ENCODE measurements at places on chromosomes 5 and 9.

- DNase-seq, result no peak
Measured at GRCh38 chr5:112183874-112184273, 235.2 kb downstream of the EPB41L4A start.

GRCh38 chr9:98907055-98907454, 36.7 kb upstream of the COL15A1 start:
- no peak for DNase-seq

GRCh38 chr5:163303718-163304117, 133.7 kb upstream of the CCNG1 start:
- DNase-seq, result no peak

- DNase-seq, result no peak
Measured at GRCh38 chr9:130680836-130681768, 12.5 kb upstream of the EXOSC2 start.

- no peak for DNase-seq
Measured at GRCh38 chr9:13239660-13240059, 39.8 kb downstream of the MPDZ start.

- DNase-seq, result peak; percentile 8
Measured at GRCh38 chr5:58133631-58134296, 326.1 kb downstream of the PLK2 start.

DNA sequence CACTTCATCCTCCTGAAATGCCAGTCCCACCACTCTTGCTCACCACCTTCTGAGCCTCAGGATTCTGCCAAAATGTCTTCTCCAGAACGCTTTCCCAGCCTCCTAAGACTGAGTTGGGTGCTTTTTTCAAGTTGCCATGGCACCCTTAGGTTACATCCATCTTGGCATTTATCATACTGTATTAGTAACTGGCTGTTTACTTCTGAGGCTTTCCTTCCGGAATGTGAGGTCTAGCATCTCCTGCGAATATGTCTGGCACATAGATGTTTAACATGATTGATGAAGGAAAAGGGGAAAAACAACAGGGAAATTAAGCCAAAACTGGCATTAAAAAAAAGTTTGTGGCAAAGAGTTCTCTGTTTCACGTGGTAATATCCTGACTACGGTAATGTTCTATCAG, 24.9 kb downstream of the RNF130 start:
- no peak for DNase-seq

- no peak for DNase-seq
Measured at GRCh38 chr5:126335886-126336285, 87.3 kb upstream of the GRAMD2B start.

DNA sequence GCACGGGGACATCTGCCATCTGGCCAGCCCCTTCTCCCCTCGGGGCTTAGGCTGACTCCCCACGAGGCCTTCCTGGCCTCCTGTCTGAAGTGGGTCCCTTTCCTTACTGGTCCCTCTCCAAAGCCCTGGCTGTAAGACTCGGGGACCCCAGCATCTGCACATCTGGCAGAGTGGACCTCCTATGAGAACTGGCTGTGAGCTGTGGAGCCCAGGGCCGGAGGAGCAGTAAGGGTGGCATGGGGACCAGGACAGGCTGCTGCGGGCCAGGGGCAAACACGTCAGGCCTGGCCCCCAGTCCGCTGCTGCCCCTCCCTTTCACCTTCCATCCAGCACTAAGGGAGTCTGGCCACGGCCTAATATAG, 33.8 kb downstream of the EXOC3 start:
- DNase-seq, result no peak

GRCh38 chr9:109026306-109026705, 13.0 kb upstream of the CTNNAL1 start:
- no peak for DNase-seq

GRCh38 chr9:129595903-129596540, 24.9 kb downstream of the C9orf50 start:
- DNase-seq, result no peak

- no peak for DNase-seq
Measured at GRCh38 chr9:136105398-136106135, 10.5 kb upstream of the NACC2 start.

DNA sequence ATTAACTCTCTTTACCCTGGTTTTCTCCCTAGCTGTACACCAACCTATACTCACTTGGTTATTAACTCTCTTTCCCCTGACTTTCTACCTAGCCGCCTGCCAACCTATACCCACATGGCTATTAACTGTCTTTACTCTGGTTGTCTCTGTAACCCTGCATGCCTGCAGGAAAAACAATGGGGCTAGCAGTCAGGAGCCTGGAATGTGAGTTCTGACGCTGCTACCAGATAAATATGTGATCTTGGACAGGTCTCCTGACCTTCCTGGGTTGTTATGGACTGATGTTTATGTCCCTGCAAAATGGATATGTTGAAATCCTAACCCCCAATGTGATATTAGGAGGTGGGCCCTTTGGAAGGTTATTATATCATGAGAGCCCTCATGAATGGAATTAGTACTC, 119.2 kb downstream of the SMARCA2 start:
- no peak for DNase-seq

DNA sequence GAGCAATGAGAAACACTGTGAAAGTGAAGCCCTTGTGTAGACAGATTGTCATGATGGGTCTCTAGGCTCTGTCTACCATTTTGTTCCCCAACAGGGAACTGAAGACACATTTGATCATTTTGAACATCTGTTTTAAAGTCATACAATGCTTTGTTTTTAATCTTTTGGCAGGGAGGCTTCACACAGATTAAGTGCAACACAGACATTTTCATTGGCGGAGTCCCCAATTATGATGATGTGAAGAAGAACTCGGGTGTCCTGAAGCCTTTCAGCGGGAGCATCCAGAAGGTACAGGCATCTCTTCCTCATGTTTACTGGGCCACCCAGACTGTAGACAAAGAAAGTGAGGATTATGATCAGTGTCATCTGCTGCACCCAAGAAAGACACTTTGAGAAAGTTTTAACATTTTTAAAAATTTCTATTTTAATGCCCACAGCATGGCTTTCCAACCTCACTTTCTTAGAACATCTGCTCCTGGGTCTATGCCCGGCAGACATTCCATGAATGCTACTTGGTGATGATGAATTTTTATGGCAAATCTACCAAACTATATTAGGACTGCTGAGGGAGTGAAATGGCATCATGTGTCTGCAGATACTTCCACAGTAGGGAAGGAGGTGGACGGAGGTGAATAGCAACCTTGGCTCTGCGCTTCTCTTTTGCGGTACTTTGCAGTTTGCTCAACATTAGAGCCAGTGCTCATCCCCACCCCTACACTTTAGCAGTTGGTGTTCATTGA, 121.3 kb downstream of the LIFR start:
- DNase-seq, result no peak

GRCh38 chr5:156497804-156498208, 170.8 kb downstream of the SGCD start:
- DNase-seq, result no peak

- no peak for DNase-seq
Measured at GRCh38 chr5:983568-983967, 25.0 kb upstream of the NKD2 start.

DNA sequence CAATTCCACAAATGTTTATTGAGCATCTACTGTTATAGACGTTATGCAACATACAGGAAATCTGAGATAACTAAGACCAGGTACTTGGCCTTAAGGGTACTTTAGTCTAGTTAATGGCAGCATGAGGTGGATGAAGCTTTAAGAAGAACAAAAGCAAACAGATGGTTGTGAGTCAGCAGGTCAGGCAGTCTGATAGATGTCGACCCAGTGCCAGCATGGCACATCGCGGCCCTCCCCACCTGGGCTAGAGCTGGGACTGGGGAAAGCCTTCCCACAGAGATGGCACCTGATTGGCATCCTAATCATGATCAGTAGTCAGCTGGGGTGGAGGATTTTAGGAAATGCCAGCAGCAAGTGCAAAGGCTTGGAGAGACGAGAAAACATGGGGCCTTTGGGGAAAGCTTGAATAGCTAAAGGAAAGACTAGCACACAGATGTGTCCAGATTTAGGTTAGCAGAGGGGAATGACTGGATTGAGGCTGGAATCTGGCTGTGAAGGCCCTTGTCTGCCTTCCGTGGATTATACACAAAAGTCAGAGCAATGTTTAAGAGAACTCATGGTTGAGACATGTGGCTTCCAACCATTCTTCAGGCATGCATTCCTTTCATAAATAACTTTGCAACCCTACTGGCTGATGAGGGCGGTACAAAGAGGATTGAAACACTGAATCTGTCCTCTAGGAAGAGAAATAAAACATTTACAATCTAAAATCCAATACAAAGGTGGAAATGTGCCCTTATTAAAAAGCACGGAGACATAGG, 395.4 kb upstream of the WWC1 start:
- DNase-seq, result no peak

- DNase-seq, result no peak
Measured at GRCh38 chr9:127509261-127509954, 58.1 kb downstream of the LRSAM1 start.

DNA sequence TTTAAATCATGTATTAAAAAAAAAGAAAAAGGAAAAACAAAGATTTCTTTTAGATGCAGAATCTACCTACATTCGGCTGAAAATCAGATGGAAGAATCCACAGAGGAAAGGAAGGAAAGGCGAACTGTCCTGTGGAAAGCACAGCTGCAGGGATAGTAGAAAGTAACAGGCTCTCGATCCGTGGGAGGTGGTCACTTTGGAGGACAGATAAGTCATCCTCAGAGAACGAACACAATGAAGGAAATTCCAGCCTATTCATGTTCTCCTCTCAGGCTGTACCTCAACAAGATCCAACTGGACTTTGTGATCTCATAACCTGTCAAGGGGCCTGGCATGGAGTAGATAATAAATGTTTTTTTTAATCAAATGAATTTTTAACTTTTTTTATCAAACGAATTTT, 72.8 kb downstream of the NR6A1 start:
- no peak for DNase-seq

GRCh38 chr5:40687321-40687720, 7.6 kb downstream of the PTGER4 start:
- DNase-seq, result no peak

- DNase-seq, result no peak
Measured at GRCh38 chr9:18985996-18986395, 47.0 kb downstream of the SAXO1 start.

GRCh38 chr9:107375651-107376369, 92.7 kb downstream of the RAD23B start:
- DNase-seq, result no peak

DNA sequence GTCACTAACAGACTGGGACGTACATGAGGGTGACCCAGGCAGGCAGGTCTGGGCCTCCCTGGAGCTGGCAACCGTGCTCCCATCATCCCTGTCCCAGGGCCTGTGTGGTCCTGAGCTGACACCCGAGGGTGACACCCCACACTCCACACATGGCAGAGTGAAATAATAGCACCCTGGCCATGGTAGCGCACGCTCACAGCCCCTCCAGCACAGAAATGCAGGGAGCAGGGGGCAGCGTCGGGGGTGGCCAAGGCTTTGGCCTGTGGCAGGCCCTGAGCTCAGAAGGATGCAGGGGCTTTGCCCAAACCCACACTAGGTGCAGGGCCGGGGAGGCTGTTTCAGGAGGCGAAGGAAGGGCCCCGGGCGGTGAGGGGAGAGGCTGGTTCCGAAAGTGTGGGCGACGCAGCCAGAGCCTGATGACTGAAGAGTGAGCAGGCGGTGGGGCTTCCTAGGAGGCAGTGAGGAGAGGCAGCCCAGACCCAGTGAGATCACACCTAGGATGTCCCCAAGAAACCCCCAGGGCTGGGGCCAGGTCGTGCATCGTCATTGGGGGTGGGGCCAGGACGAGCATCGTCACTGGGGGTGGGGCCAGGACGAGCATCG, 12.9 kb downstream of the OR2V2 start:
- peak; percentile 48 for DNase-seq

- no peak for DNase-seq
Measured at GRCh38 chr5:170867825-170868224, 6.0 kb downstream of the RANBP17 start.

DNA sequence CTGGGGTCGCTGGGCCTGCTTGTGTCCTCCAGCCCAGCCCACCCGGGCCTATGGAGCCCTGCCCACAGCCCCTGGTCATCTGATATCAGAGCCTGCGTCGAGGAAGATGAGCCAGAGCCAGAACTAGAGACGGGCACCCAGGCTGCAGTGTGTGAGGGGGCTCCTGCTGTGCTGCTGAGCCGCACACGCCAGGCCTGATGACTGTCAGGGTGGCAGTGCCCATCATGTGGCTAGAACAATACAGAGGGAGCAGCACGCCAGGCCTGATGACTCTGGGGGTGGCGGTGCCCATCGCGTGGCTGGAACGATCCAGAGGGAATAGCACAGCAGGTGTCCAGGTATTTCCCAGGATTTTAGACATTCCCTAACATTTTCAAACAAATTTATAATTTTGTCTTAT, 9.2 kb upstream of the LRRC14B start:
- DNase-seq, result no peak

- DNase-seq, result no peak
Measured at GRCh38 chr5:96788112-96788749, 19.5 kb downstream of the ERAP1 start.

DNA sequence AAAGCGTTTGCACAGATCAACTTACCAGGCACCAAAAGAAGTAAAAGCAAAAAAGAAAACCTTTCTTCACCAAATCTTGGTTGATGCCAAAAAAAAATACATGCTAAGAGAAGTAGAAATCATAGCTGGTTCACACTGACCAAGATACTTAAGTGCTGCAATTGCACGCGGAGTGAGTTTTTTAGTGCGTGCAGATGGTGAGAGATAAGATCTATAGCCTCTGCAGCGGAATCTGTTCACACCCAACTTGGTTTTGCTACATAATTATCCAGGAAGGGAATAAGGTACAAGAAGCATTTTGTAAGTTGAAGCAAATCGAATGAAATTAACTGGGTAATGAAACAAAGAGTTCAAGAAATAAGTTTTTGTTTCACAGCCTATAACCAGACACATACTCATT, 36.4 kb upstream of the CCDC152 start:
- DNase-seq, result no peak

GRCh38 chr9:2055203-2055658, 40.1 kb downstream of the SMARCA2 start:
- no peak for DNase-seq

- DNase-seq, result no peak
Measured at GRCh38 chr5:127870914-127871313, 167.7 kb downstream of the CCDC192 start.

DNA sequence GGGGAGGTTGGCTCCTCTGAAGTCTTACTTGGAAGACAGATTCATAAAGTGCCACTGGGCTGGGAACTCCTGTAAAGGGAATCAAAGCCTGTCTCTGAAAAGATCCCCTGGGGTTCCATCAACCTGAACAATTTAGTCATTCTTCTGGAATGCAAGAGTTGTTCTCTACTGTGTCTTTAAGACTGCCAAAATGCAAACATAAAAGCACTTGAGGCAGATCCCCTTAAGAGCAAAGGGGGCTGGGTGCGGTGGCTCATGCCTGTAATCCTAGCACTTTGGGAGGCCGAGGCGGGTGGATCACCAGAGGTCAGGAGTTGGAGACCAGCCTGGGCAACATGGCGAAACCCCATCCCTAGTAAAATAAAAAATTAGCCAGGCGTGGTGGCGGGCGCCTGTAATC, 16.7 kb downstream of the CDKN2AIPNL start:
- no peak for DNase-seq

DNA sequence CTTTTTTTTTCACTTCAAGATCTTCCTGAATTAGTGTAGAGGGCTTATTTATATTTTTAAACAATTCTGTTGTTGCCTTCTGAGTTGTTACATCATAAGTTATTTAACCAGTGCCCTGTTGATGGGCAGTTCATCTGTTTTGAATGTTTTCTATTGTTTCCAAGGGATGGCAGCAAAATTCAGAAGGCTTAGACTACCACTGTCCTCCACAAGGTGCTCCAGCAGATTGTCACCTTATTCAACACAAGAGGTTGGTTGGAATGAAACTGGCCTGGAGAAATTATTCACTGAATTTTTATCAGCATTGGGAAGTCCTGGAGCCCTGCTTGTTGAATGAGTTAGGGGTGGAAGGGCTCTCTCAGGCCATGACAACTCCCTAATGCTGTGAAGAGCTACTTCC, 1.3 kb upstream of the KLHL9 start:
- no peak for DNase-seq

Data from NCI-H446 treated with DMSO at 0.1 percent for 48 hours (cell line).